HCT116 (cell line): ENCODE measurements at places on chromosomes 7 and 10. TPM values are rescaled to one million over a fixed set of nuclear protein-coding genes. Genes with fewer than 3 reads are reported as not detected.

- H3K36me3 ChIP-seq: no peaks in the 10 kb centered on the region
- H3K4me1 ChIP-seq: peaks cover 8% of the 10 kb centered on the region; the same call in 1 of the 2 replicates
- no peak overlapping the region for H3K27ac ChIP-seq
- no peak overlapping the region for H3K4me3 ChIP-seq
These were observed 124.0 kb downstream of the SRPK2 start for GRCh38 chr7:105264707-105265106.

- H3K27me3 ChIP-seq: no peaks in the 10 kb centered on the region
- H3K4me1 ChIP-seq: no peaks in the 10 kb centered on the region
- H3K4me3 ChIP-seq: no peak overlapping the region
- H3K27ac ChIP-seq: no peak overlapping the region
- no peak for DNase-seq
- peaks cover 78% of the 10 kb centered on the region for H3K36me3 ChIP-seq
These were observed 97.8 kb downstream of the ABCC2 start for GRCh38 chr10:99880080-99880835.

The ARHGEF35 gene
- total RNA-seq: 17.4 TPM

The NMT2 gene
- 26.1 TPM for total RNA-seq

DNA sequence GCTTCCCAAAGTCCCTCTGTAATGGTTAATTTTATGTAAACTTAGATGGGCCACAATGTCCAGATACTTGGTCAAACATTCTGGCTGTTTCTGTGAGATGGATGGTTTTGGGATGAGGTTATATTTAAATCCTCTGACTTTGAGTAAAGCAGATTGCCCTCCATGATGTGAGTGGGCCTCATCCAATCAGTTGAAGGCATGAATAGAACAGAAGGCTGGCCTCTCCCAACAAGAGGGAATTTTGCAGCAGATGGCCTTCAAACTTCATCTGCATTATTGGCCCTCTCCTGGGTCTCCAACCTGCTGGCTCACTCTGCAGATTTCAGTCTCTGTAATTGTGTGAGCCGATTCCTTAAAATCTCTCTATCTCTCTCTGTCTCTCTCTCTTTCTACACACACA lies 362.3 kb downstream of the GRID1 start:
- no peak overlapping the region for H3K27ac ChIP-seq
- H3K4me3 ChIP-seq: no peak overlapping the region
- no peaks in the 10 kb centered on the region for H3K4me1 ChIP-seq
- H3K27me3 ChIP-seq: peaks cover 3% of the 10 kb centered on the region; the same call in 1 of the 2 replicates
- DNase-seq: no peak
- no peaks in the 10 kb centered on the region for H3K36me3 ChIP-seq

GRCh38 chr7:75738975-75739795 lies 444 bp upstream of the HIP1 start:
- peak overlapping the region; percentile 64 for H3K27ac ChIP-seq
- H3K4me3 ChIP-seq: peak overlapping the region; percentile 95
- no peaks in the 10 kb centered on the region for H3K36me3 ChIP-seq
- DNase-seq: peak; percentile 95
- H3K4me1 ChIP-seq: peaks cover 14% of the 10 kb centered on the region
- no peaks in the 10 kb centered on the region for H3K27me3 ChIP-seq

The RBM20 gene
- 2.0 TPM for total RNA-seq

DNA sequence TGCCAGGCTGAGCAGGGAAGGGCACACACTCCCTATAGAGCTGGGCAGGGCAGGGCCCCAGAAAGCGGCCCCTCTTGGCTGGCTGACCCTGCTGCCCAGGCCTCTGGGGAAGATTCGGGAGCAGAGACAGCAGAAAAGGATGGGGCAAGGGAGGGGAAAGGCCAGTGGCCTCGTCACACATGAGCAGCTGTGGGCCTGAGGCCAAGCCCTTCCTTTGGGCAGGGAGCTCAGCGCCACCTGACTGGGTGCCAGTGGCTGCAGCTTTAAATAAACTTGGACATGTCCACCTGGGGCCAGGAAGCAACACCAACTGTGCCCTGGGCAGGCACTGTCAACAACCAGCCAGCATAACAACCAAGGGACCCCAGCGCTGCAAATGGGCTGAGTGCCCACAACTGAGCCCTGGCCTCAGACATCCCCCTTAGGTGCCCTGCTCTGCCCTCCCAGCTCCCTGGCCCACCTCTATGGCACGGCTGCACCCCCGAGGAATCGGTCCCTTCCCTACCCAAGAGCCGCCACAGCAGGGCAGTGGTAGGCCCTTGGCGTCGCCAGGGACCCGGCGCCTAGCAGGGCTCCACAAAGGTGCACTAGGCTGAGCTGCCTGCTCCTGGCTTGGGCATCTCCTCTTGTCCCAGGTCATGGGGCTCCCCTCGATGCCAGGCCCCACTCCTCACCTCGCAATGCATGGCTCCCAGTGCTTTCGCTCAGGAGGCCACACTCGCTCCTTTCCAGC lies 2.6 kb downstream of the CAMK2B start:
- no peaks in the 10 kb centered on the region for H3K4me1 ChIP-seq
- DNase-seq: no peak
- H3K4me3 ChIP-seq: no peak overlapping the region
- H3K27me3 ChIP-seq: no peaks in the 10 kb centered on the region
- H3K27ac ChIP-seq: no peak overlapping the region

The KIFBP gene
- 26.9 TPM for total RNA-seq

The SLC39A12 gene
- not detected for total RNA-seq

DNA sequence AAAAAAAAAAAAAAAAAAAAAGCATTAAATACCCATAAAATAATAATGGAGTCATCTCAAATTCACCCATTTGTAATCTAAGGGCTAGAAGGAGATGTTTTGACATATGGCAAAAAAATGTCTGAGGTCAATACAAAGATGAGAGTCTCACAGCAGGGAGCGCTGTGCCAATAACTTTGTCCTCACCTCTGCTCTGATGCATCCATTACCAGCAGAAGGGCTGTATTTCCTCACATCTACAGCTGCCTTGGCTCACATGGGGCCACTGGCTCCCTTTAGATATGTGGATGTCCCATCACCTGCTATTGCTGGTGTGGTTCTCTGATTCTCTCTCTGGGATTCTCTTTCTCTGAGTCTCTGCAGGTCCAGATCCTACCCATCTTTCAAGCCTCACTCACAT lies 90.3 kb upstream of the FAM133B start:
- H3K27me3 ChIP-seq: no peaks in the 10 kb centered on the region
- DNase-seq: no peak
- no peaks in the 10 kb centered on the region for H3K4me1 ChIP-seq

DNA sequence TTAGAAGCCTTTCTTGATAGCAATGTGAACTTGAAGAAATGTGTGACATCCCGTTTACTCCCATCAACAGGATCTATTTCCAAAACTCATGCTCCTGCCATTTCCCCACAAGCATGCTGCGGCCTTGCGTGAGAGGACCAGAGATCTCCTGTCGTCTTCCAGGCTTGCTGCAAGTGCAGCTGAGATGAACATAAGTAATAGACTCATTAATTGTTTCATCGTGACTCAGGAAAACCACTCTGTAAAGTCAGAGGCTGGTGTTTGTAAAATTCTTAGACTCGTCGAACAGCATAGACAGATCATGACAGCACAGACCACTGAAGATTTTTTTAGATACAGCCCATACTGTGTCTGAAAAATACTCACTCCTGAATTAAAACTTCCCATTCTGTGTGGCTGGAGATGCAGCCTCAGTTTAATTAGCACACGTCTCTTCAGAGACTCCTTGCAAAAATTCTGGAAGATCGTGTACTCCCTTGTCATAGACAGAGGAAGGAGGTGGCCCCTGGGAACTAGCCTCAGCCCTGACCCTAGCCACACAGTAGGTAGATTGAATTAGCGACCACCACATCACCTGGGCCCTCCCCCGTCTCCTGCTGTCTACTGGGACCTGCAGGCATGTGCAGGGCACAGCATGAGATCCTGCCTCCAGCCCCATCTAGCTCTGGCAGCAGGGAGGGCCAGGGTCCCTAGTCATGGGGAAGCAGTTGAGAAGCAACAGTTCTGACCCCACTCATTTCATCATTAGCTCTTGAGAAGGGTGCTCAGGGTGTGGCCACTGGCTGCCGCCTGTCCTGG lies 226.0 kb downstream of the CELF2 start:
- no peak for DNase-seq
- H3K27ac ChIP-seq: no peak overlapping the region
- H3K27me3 ChIP-seq: 0 out of 2 replicates have a peak, but pooled peaks cover 3% of the 10 kb centered on the region
- H3K4me1 ChIP-seq: no peaks in the 10 kb centered on the region
- no peaks in the 10 kb centered on the region for H3K36me3 ChIP-seq

- H3K4me1 ChIP-seq: peaks cover 3% of the 10 kb centered on the region; the same call in 1 of the 2 replicates
- DNase-seq: no peak
- no peak overlapping the region for H3K4me3 ChIP-seq
- no peaks in the 10 kb centered on the region for H3K27me3 ChIP-seq
- no peaks in the 10 kb centered on the region for H3K36me3 ChIP-seq
- H3K27ac ChIP-seq: no peak overlapping the region
These were observed 51.1 kb downstream of the ELFN1 start for GRCh38 chr7:1721047-1721690.

The MKLN1 gene
- total RNA-seq: 48.5 TPM

The COL17A1 gene
- 3.5 TPM for total RNA-seq

DNA sequence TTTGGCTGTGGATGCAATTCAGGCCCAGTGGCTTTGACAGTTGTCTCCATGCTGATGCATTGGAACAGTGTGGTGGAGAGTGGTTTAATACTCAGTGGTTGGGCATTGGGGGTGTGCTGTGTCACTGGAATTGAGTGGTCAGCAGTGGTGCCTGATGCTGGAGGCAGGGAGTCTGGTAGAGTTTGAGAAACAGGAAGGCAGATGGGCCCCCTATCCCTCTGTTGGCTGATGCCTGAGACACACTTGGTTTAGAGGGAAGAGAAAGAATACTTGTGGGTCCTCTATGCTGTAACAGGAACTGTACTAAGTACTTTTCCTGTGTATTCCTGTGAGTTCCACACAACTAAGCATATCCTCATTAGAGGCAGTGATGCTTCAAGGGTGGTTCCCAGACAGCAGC lies 55.4 kb downstream of the EEPD1 start:
- no peak overlapping the region for H3K4me3 ChIP-seq
- H3K27ac ChIP-seq: no peak overlapping the region
- H3K4me1 ChIP-seq: 0 out of 2 replicates have a peak, but pooled peaks cover 3% of the 10 kb centered on the region
- H3K36me3 ChIP-seq: no peaks in the 10 kb centered on the region
- H3K27me3 ChIP-seq: no peaks in the 10 kb centered on the region

The FZD8 gene
- 0.22 TPM for total RNA-seq

GRCh38 chr10:62735464-62736167 lies 68.9 kb upstream of the ADO start:
- H3K27me3 ChIP-seq: peaks cover 30% of the 10 kb centered on the region
- H3K27ac ChIP-seq: no peak overlapping the region
- no peak overlapping the region for H3K4me3 ChIP-seq
- no peaks in the 10 kb centered on the region for H3K36me3 ChIP-seq
- H3K4me1 ChIP-seq: peaks cover 28% of the 10 kb centered on the region
- DNase-seq: no peak

The ENO4 gene
- total RNA-seq: 0.22 TPM

DNA sequence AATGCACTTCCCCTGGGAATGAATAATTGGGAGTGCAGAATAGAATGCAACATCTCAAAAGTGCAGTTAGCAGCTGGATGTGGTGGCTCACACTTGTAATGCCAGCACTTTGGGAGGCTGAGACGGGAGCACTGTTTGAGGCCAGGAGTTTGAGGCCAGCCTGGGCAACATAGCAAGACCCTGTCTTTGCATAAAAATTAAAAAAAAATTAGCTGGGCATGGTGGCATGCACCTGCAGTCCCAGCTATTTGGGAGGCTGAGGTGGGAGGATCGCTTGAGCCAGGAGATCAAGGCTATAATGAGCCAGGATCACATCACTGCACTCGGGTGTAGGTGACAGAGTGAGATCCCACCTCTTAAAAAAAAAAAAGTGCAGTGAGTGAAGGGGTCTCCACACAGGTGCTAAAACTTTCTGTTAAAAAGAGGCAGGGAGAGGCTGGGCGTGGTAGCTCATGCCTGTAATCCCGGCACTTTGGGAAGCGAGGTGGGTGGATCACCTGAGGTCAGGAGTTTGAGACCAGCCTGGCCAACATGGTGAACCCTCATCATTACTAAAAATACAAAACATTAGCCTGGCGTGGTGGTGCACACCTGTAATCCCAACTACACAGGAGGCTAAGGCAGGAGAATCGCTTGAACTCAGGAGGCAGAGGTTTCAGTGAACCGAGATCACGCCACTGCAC lies 13.5 kb upstream of the ZMIZ1 start:
- no peaks in the 10 kb centered on the region for H3K27me3 ChIP-seq
- H3K4me3 ChIP-seq: no peak overlapping the region
- DNase-seq: no peak
- no peak overlapping the region for H3K27ac ChIP-seq
- H3K4me1 ChIP-seq: peaks cover 9% of the 10 kb centered on the region; the same call in 1 of the 2 replicates

The CLDN12 gene
- total RNA-seq: 30.6 TPM

DNA sequence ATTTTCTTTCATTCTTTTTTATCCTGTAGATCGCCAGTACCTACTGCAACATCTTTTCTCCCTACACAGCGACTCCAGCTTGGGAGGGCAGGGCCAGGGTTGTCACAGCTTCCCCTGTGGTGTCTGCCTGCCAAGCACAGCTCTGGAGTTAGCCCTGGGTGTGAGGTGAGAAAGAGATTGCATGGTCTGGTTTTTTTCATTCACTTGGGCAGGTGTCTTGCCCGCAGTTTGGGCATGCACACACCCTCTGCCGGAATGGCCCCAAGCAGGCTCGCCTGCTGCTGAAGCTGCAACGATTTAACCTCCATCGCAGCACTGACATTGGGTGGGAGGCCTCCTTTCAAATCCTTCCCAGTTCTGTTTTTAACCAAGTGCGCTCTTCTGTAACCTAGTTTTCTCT lies 132.8 kb downstream of the WNT2 start:
- no peaks in the 10 kb centered on the region for H3K4me1 ChIP-seq
- no peaks in the 10 kb centered on the region for H3K36me3 ChIP-seq
- H3K4me3 ChIP-seq: no peak overlapping the region
- no peak for DNase-seq

GRCh38 chr10:100725869-100726426 lies 19.4 kb upstream of the PAX2 start:
- no peak overlapping the region for H3K4me3 ChIP-seq
- no peaks in the 10 kb centered on the region for H3K27me3 ChIP-seq
- no peaks in the 10 kb centered on the region for H3K36me3 ChIP-seq
- H3K27ac ChIP-seq: no peak overlapping the region
- DNase-seq: no peak
- peaks cover 21% of the 10 kb centered on the region for H3K4me1 ChIP-seq
